ENCODE measurements at places on chromosomes 16 and 17. TPM values are rescaled to one million over a fixed set of nuclear protein-coding genes. Genes with fewer than 3 reads are reported as not detected.

GRCh38 chr17:40819528-40820125 is 2.8 kb downstream of the KRT10 start:
- DNase-seq = no peak
- peaks cover 7% of the 10 kb centered on the region for H3K27me3 ChIP-seq
- H3K4me3 ChIP-seq = peak overlapping the region; percentile 77
- H3K4me1 ChIP-seq = peaks cover 16% of the 10 kb centered on the region
- H3K36me3 ChIP-seq = peaks cover 33% of the 10 kb centered on the region

DNA sequence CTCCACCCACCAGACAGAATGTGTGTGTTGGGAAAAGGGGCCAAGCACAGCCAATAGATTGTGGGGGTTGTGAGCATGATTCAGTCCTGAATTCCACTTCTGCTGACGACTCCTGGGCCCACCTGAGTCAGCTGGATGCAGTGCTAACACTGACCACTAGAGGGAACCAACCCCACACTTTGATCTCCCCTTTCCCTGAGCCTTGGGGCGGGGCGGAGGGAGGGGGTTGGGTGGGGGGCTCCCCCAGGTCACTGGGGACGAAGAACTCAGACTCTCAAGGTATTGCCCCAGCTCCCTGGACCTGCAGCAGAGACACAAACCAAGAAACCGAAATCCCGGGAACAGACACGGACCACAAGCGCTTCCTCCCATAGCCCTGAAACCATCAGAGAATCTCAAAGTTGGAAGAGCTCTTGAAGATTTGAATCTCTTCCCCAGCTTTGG is 621 bp upstream of the CSHL1 start:
- DNase-seq = peak; percentile 59
- no peaks in the 10 kb centered on the region for H3K36me3 ChIP-seq
- peaks cover 1% of the 10 kb centered on the region for H3K27me3 ChIP-seq
- peaks cover 51% of the 10 kb centered on the region for H3K4me1 ChIP-seq
- H3K27ac ChIP-seq = peak overlapping the region; percentile 35
- no peak overlapping the region for H3K4me3 ChIP-seq

GRCh38 chr16:71775949-71776348 is 32.7 kb downstream of the AP1G1 start:
- DNase-seq = no peak
- H3K36me3 ChIP-seq = peaks cover 68% of the 10 kb centered on the region
- no peak overlapping the region for H3K4me3 ChIP-seq
- peak overlapping the region; percentile 55 for H3K27ac ChIP-seq
- no peaks in the 10 kb centered on the region for H3K27me3 ChIP-seq

GRCh38 chr16:78298986-78299385 is 199.5 kb downstream of the WWOX start:
- no peaks in the 10 kb centered on the region for H3K36me3 ChIP-seq
- no peak overlapping the region for H3K27ac ChIP-seq
- no peaks in the 10 kb centered on the region for H3K27me3 ChIP-seq

GRCh38 chr16:67395458-67396158 is 2.3 kb upstream of the TPPP3 start:
- H3K4me3 ChIP-seq = no peak overlapping the region
- H3K27me3 ChIP-seq = peaks cover 21% of the 10 kb centered on the region
- no peak overlapping the region for H3K27ac ChIP-seq
- no peak for DNase-seq
- H3K4me1 ChIP-seq = peaks cover 14% of the 10 kb centered on the region
- no peaks in the 10 kb centered on the region for H3K36me3 ChIP-seq

DNA sequence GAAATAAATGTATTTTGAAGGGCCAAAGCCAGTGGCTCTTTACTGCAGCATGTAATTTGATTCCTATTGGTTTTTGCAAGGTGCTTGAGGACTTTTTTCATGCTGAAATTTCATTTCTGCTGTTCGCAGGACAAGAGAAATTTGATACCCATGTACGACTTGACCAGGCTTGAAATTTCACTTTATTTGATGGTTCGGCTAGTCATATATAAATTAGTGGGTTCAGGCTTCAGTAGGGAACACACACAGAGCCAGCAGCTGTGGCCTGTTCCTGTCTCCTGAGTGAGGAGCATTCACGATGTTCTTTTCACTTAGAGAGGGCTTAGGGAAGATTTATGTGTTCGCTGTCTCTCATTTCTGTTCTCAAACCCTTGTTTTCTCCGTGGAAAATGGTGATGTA is 258.4 kb upstream of the CACNG5 start:
- no peaks in the 10 kb centered on the region for H3K4me1 ChIP-seq
- H3K4me3 ChIP-seq = no peak overlapping the region
- no peaks in the 10 kb centered on the region for H3K27me3 ChIP-seq
- H3K27ac ChIP-seq = no peak overlapping the region
- DNase-seq = no peak

The CLEC3A gene
- not detected for total RNA-seq

The LRRC36 gene
- 0.69 TPM for total RNA-seq

The ZFP90 gene
- 18.8 TPM for total RNA-seq

The PERCC1 gene
- total RNA-seq = 0.24 TPM

The ACSM2A gene
- not detected for total RNA-seq

The CX3CL1 gene
- 0.31 TPM for total RNA-seq

The CD300LF gene
- 0.33 TPM for total RNA-seq

Data from activated B cell treated with CpG ODN at 0.5 μM for 24 hours (primary cell).